Tongue (tissue), 3 donors: ENCODE measurements at places on chromosomes 4 and X. TPM values are rescaled to one million over a fixed set of nuclear protein-coding genes. Genes with fewer than 3 reads are reported as not detected.

The PRIMPOL gene
- 33.0 TPM for total RNA-seq

The DKK2 gene
- total RNA-seq: 21.2 TPM

The KCNE5 gene
- 33.6 TPM for total RNA-seq

The SRPK3 gene
- 81.4 TPM for total RNA-seq
